ENCODE measurements at places on chromosomes 5 and 9.

DNA sequence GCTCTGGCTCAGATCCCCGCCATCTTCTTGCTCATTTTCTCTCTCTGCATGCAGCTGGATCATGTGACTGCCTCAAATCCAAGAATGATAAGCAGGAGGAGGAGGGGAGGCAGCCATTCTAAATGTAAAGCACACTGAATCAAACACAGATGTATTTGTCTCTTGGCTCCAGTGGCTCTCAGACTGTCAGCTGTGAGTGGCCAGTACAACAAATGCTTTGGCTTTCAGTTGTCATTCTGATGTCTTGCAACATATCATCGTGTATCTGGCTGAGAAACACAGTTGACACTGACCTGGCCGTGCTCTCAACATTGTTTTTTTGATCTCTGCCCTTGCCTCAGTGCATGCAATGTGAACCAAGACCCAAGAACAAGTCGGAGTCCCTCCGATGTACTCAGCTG lies 233.1 kb downstream of the ADAMTSL1 start:
- DNase-seq, result no peak

DNA sequence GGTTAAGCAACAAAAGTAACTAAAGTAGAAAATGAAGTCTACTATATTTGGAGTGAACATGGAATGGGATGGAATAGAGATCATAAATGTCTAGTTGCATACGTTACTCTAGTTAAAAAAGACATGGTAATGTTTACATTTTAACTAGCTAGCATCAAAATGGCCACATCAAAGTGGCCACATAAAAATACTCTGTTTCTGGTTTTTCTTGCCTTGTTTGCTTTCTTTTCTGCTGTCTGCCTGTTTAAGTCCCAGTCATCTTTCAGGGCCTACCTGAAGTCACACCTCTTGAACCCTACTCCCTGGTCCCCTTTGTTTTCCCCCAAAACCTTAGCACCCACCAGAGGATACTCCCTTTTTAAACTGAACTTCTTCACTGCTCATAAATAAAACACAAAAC lies 6.4 kb upstream of the KIF2A start:
- DNase-seq, result no peak

DNA sequence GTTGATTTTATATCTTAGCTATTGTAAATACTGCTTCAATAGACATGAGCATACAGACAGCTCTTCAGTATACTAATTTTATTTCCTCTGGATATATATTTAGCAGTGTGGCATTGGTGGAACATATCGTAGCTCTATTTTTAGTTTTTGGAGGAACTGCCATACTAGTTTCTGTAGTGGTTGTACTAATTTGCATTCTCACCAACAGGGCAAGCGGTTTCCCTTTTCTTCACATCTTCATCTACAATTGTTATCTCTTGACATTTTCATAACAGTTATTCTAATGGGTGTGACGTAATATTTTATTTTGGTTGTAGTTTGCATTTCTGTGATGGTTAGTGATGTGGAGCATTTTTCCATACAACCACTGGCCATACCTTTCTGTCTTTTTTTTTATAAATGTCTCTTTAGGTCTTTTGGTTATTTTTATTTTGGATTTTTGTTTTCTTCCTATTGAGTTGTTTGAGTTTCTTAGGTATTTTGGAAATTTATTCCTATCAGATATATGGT lies 32.5 kb downstream of the TAF11L14 start:
- DNase-seq, result no peak

DNA sequence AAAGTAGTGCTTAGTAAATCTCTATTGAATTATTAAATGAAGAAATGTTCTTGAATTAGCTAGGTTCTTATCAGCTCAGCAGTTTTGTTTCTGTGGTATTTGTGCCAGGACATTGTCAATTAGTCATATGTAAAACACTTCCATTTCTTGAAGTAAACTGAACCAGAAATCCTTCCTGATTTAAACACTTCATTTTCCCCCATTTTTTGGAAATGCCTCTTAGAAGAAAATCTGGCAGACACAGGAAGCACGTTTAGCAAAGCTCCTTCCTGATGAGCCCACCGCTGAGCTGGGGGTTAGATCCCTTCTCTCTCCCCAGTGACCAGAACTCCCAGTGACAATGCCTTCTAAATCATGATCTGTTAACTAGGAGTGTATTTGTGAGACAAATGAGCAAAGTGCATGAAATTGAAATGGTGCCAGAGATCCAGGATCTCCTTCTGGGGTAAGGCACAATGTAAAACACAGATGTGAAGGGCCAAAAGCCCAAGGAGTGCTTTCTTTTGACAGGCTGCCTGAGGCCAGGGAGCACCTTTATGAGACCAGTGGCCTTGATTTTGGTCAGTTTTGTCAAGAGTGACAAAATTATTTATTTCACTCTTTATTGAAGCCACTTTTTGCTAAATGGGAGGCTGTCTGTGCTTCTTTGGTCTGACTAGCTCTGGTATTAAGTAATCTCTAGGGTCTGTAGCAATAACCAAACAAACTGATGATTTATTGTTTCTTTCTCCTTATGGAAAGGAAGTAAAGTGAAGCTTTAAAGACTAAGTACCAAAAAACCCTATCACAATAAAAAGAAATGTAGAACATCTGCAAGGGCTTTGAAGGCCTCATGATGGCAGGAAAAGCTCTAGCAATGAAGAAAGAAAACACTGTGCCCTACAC lies 25.5 kb upstream of the RUSC2 start:
- DNase-seq, result no peak

GRCh38 chr9:126401107-126401506 lies 74.5 kb downstream of the MVB12B start:
- DNase-seq, result no peak

- DNase-seq, result no peak
Measured at GRCh38 chr9:93520523-93520922, 55.9 kb upstream of the PHF2 start.

DNA sequence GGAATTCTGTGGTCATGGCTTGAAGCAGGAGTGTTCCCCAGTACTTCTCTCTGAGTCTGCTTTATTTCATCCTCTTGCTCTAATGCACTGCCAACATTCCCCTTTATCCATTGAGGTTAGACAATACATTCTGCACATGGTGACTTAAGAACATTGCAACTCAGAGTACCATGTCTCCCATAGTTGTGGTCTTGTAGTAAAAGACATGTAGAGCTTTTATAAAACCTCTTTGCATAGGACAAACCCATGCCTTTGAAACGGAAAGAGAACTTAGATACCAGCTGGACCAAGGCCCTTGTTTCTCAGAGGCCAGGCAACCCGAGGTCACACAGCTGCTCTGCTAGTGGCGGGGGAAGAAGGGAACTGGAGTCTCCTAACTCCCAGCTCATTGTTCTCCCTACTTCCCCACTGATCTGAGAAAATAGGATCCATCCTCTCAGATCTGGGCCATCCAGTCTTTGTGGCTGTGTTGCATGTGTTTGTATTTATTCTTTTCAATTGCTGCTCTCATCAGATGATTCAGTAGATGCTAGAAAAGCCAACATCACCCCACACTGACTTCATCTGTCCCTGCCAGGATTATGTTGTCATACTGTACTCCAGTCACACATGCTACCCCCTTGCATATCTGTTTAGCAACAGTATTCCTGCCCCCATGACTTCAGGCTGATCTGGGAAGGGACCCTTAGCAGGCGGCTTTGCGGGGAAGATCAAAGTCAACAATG lies 236.9 kb downstream of the SAXO1 start:
- no peak for DNase-seq

DNA sequence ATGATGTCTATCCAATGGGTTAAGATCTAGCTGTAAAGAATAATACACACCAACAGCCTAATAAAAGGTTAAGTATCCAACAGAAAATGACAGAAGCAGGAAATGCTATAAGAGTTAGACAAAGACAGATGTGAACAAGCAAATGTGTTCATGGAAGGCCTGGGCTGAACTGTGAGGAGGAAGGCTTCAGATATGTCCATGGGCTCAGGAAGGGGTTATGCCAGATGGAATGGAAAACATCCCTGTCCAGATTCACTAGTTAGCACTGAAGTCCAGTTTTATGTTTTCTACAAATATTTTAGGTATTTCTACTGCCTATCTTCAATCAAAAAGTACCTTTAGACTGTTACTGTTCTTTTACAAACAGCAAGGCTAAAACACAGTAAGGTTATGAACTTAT lies 27.1 kb downstream of the ERAP1 start:
- DNase-seq, result no peak

- no peak for DNase-seq
Measured at GRCh38 chr5:142304013-142304701, 20.7 kb downstream of the SPRY4 start.

DNA sequence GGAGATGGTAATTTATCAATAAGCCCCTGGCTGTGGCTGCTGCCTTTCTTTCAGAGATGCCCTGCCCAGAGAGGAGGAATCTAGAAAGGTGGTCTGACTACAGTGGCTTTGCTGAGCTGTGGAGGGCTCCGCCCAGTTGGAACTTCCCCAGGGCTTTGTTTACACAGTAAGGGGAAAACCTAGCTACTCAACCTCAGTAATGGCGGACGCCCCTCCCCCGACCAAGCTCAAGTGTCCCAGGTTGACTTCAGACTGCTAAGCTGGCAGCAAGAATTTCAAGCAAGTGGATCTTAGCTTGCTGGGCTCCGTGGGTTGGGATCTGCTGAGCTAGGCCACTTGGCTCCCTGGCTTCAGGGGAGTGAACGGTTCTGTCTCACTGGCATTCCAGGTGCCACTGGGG lies 865.4 kb upstream of the ACO1 start:
- DNase-seq, result no peak

DNA sequence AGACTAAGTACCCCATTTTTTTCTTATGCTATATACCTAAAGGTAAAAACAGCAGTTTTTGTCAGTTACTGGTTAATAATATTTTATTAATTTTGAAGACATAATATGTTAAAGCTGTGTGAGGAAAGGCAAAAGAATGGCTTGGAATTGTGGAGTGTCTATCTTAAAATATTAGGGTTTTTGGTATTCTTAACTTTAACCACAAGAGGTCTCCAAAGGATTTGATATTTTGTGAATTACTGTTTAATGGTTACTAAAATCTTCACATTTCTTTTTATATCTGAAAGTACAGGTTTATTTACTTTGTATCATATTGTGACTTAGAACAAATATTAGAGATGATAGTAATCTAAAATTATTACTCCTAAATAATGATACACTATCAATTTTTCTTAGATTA lies 32.0 kb upstream of the DHFR start:
- no peak for DNase-seq

GRCh38 chr5:39775086-39775796 lies 350.5 kb upstream of the DAB2 start:
- no peak for DNase-seq

DNA sequence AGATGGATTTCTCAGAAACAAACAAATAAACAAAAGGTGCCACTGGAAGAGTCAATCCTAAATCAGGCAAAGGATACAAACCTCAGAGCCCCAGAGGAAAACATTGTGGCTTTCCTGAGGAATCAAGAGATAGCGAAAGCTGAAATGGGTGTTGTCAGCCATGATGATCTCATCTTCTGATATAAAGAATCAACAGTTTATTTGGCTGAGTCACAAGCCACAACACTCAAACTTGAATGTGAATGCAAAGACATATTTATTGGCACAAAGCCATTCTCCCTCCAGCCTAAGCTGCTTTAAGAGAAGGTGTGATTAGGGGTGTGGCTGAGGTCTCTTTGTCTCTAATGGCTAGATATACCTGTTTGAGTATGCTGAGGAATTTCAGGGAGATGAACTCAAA lies 73.3 kb upstream of the NREP start:
- no peak for DNase-seq

- no peak for DNase-seq
Measured at GRCh38 chr5:42597318-42597937, 159.2 kb upstream of the CCDC152 start.
